Dermis blood vessel endothelial cell (primary cell): ENCODE measurements at places on chromosomes 5 and 9. TPM values are rescaled to one million over a fixed set of nuclear protein-coding genes. Genes with fewer than 3 reads are reported as not detected.

PDGFRB gene
- 9.9 and 17.0 TPM in 2 replicates for total RNA-seq

PCDHGA9 gene
- total RNA-seq = 2.9 and 3.6 TPM in 2 replicates

SPATA31E1 gene
- not detected in 2 replicates for total RNA-seq

C9orf153 gene
- 0.14 TPM in 1 of 2 replicates, not detected in the other for total RNA-seq

ADGRD2 gene
- not detected in 2 replicates for total RNA-seq

C9orf85 gene
- 16.6 and 19.1 TPM in 2 replicates for total RNA-seq

C7 gene
- total RNA-seq = under 0.01 and 0.28 TPM in 2 replicates

C9orf57 gene
- total RNA-seq = not detected in 2 replicates

FSD1L gene
- 3.1 and 4.4 TPM in 2 replicates for total RNA-seq

CRAT gene
- 34.0 and 61.8 TPM in 2 replicates for total RNA-seq

CCL27 gene
- total RNA-seq = not detected in 2 replicates

FOXD4L4 gene
- total RNA-seq = 0.09 and 0.17 TPM in 2 replicates

DNM1 gene
- total RNA-seq = 0.17 and 0.33 TPM in 2 replicates

XPA gene
- 8.3 and 11.9 TPM in 2 replicates for total RNA-seq
